ENCODE measurements at places on chromosomes 6 and 20.

- no peak for DNase-seq
Observed at GRCh38 chr20:45828589-45828988, 1.5 kb upstream of the TNNC2 start.

DNA sequence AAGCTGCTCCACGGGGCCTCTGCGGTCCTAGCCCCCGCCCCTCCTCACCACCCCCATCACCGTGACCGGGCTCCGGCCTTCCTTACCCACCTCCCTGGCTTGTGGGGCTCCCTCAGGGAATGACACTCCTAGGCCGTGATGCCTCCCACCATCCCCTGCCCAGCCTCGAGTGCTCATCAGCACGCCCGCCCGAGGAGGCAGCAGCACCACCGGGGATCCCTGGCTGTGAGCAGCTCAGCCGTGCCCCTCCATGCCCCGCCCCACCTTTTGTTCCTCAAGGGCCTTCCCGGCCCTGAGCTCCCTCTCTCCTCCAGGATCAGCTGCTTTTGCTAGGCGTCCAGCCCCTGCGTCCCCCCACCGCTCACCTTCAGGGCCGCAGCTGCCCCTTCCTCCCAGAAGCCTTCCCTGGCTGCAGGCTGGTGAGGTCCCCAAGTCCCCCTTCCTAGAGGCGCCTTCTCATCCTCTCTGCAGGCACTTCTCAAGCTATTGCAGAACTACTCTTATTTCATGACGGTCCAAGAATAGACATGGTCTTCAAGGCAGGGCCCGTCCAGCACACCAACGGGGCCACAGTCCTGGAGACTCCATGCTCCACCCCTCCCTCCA lies 3.0 kb downstream of the FNDC11 start:
- no peak for DNase-seq

DNA sequence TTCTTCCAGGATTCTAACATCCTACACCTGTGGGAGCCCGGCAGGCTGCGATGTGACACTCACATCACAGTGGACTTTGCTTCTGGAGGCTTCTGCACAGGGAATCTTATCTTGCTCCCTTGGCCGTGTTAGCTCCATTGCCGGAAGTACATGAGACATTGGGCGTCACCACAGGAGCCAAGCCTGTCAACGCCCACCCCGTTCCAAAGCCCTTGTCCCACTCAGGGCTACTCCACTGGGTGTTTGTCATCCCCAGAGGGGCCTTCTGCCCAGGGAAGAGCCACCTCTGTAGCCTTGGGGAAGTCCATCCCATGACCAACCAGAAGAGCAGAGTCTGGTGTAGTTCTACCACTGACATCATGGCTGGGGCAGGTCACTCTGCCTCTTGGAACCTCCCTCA lies 1.7 kb downstream of the RAB44 start:
- DNase-seq = no peak

- peak; percentile 55 for DNase-seq
Observed at GRCh38 chr6:24858177-24858653, 59.5 kb upstream of the ARMH2 start.

Data from CD4-positive, alpha-beta T cell treated with Interleukin-6 for 4 hours (primary cell).